ENCODE measurements at places on chromosomes 3 and 15.
A peak's percentile ranks its signal among the peaks of the same experiment; 100 is the strongest.

DNA sequence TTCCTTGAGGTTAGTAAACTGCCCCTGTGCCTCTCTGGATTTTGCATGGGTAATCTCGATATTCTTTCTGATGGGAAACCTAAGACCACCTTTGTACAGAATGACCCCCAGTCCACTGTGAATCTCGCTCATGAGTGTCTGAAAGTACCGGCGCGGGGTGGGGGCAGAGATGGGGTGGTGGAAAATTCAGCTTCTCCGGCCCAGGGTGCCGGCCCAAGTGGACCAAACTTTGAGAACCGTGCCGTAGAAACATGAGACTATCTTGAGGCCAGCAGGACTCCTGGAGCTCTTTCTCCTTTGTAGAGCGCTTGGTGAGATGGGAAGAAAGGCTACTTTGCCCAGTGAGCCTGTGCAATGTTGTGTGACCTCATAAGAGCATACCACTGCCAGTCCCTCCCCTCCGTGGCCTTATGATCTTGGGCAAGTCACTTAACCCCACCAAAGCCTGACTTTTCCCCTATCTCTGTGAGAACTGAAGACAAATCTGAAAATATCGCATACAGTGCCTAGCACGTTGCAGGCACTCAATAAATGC lies 40.4 kb upstream of the VEPH1 start:
- no peak for DNase-seq

- no peak for DNase-seq
Observed at GRCh38 chr3:13004376-13004775, 68.9 kb downstream of the IQSEC1 start.

DNA sequence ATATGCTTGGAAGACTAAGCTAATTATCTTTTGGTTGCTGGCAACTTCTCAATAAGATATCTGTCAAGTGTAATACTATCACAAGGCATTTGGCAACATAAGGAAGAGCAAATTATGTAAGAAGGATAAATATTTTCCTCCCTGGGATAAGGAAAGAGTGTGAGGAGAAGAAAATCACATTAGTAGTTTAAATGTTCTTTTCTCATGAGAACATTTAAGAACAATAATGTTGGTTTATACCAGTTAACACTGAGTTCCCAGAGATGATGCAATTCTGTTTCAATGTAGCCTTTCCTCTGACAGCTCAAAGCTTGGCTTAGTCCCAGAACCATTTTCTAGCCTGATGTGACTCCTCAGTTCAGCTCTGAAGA lies 66.1 kb upstream of the NPHP3 start:
- DNase-seq = no peak

DNA sequence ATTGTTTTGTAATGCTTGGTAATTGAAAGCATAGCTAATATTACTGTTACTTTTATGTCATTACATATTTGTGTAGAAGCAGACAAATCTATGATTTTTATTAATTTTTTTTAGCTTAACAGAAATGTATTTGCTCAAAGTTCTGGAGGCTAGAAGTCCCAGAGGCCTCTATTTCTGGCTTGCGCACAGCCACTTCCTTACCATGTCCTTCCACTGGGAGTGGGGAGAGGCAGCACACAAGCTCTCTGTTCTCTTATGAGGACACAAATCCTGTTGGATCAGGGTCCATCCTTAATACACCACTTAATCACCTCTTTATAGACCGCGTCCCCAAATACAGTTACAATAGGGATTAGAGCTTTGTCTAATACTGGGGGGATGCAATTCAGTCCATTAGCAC lies 1061.4 kb downstream of the OTOL1 start:
- no peak for DNase-seq

DNA sequence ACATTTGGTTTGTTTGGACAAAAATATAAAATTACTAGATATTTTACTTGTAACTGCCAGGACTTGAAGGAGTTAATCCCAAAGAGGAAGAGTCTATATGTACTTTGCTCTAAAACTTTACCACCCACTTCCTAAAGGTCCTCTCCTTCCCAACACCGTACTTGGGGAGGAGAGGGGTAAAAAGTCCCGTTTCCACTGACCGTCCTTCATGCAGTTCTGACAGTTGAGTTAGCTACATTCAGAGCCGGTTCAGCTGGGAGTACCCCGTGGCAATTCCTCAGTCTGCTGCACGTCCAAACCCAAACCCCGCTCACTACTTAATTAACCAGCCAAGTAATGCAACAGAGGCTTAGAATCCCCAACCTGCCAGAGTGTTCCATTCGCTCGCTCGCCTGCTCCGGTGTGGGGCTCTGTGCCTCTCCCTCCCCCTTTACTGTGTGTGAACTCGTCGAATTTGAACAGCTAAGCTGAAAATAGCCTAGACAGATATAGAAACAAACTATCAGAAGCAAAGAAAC lies 519.7 kb downstream of the FOXP1 start:
- no peak for DNase-seq

- DNase-seq = no peak
Observed at GRCh38 chr3:124786511-124787241, 56.4 kb downstream of the UMPS start.

DNA sequence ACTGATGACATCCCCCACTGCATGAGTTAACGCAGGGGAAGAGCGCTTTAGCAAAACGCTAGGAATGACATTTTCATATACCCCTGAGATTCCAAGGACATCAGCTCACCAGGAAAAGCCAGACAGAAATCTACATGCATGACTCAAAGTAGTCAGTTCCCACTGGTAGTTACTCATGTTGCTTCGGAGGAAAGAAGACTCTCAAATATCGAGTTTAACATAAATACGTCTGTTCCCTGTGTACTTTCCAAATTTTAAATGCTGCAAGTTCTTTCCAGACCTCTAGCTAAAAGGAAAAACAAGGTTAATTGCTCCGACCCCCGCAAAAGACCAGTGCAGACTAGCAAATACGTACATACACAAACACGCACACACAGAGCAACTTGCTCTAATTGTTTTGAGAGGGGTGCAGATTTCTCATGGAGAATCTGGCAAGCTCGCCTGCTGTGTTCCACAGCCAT lies 115.4 kb upstream of the PRICKLE2 start:
- DNase-seq = no peak

DNA sequence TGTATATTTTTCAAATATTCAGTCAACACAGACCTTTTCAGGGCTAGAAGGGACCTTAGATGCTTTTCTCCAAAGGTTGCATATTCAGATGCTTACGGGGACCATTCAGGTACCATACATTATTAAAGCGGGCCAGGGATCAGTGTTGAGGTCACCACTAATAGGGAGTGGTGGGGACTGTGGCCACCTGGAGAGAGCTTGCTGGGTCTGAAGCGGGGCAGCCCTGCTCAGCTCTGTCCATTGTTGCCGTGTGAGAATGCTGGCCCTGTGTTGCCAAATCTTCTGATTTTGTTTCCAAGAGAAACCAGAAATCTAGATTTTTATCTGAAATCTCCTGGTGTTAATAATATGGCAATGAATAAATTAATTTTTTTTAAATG lies 23.7 kb downstream of the ABHD2 start:
- no peak for DNase-seq

- DNase-seq = no peak
Observed at GRCh38 chr15:101446518-101447167, 42.9 kb downstream of the PCSK6 start.

DNA sequence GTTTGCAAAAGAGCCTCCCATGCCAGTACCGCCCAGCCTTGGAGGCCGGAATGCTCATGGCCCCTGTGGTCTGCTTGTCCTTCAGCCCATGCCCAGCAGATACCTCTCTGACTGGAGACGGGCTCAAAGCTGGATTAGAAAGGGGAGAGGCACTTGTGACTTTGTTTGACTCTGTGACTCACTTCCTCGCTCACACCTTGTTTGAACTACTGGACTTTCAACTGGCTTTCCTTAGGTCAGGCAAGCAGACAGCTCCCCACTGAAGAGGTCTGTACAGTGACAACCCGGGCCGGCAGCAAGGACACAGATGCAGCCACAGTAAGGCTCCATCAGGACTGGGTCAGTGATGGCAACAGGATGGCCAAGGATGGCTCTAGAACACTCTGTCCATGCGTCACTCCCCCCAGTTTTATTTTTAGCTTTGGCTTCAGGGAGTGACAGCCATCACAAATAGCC lies 98.6 kb upstream of the ABHD17C start:
- DNase-seq = no peak

DNA sequence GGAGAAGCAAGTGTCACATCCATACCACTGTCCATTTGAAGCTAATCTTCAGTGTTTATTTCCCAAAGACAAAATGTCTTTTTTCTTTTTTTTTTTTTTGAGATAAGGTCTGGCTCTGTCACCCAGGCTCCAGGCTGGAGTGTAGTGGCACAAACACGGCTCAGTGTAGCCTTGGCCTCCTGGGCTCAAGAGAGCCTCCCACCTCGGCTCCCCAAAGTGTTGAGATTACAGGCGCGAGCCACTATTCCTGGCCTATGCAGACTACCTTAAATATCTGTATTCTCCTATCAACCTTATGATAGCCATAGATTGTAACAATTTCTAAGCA lies 27.7 kb upstream of the VPS33B start:
- no peak for DNase-seq

- peak; percentile 24 for DNase-seq
Observed at GRCh38 chr3:108322352-108322751, 26.0 kb downstream of the HHLA2 start.

GRCh38 chr3:187951452-187952190 lies 202.3 kb upstream of the LPP start:
- DNase-seq = no peak

DNA sequence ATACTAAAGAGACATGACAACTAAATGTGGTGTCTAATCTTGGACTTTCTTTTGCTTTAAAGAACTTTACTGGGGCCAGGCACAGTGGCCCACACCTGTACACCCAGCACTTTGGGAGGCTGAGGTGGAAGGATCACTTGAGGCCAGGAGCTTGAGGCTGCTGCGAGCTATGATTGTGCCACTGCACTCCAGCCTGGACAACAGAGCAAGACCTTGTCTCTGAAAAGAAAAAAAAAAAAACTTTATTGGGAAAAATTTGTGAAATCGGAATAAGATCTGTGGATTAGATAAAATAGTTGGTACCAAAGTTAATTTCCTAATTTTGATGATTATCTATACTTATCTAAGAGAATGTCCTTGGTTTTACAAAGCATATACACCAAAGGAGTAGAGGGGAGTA lies 34.4 kb upstream of the USP3 start:
- DNase-seq = no peak

DNA sequence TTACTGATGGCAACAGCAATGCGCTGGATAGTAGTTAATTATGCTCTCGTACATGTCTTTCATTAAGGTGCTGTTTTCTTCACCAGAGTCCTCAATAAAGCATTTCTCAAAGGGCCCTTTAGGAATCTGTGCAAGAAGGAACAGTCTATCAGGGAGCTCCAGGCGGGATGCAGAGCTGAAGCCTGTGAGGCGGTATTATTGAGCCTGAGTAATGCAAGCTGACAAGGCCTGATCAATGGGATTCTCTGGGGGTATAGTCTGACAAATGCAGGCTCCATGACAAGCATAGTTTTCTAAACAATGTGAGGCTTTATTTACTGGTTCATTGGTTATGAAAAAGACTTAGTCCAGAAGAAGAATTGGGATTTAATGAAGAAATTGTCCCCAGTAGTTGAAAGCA lies 530.9 kb upstream of the CBLB start:
- DNase-seq = no peak

DNA sequence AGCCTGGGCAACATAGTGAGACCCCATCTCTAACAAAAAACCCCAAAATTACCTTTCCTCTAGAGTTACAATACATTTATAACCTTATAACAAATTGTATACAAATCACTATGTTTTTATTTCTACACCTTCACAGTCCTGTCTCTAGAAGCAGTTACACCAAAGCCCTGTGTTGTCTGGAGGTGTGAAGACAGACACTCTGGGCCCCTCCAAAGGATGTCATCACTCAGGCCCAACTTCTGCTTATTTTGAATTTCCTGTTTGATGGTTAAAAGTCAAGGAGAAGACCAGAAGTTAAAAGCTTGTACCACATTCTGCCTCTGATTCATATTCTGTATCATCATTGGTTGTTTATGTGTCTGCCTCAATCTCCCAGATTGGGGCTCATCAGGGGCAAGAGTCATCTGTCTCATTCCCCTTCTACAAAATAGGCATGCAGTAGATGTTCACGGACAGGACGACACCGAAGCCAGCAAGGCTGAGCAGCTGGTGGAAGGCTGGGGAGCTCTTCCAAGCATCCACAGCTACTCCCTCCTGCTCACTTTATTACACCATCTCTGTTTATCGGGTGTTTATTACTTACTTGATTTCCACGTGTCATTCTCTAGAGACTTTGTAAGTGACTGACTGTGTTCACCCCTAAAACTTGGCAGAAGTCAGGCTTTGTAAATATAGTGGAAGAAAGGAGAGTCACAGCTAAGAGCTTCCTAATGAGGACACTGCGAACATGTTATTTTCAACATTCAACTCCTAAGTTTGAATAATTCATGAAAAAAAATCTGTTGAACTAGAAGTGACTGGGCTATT lies 136.8 kb upstream of the ANKRD28 start:
- no peak for DNase-seq

DNA sequence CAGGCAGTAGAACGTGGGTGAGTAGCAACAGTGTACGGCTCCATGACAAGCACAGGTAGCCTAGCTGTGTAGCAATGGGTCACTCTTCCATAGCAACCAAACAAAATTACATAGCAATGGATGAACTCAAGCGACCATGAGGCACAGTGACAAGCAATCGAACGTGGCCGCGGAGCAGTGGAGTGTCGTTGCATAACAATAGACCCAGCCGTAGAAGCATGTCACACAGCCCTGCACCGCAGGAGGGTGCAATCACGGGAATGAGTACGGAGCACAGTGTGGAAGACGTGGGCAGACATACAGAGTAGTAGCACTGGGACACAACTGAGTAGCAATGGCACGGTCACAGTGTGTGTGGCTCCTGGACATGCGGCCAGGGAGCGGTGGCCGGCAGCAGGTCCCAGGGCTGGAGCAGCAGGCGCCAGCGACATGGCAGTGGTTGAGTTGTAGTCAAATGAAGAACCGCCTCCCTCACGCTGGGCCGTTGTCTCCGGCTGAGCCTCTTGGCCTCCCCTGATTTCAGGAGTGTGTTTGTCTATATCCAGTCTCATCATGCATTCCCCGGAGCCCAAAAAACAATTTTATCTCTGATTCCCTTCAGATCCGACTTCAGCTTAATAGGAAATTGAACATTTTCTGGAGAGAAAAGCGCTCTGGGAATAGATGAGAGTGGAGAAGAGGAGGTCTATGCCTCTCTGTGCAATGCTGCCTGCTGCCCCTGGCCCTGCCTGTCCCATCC lies 64.1 kb downstream of the CCDC33 start:
- no peak for DNase-seq

DNA sequence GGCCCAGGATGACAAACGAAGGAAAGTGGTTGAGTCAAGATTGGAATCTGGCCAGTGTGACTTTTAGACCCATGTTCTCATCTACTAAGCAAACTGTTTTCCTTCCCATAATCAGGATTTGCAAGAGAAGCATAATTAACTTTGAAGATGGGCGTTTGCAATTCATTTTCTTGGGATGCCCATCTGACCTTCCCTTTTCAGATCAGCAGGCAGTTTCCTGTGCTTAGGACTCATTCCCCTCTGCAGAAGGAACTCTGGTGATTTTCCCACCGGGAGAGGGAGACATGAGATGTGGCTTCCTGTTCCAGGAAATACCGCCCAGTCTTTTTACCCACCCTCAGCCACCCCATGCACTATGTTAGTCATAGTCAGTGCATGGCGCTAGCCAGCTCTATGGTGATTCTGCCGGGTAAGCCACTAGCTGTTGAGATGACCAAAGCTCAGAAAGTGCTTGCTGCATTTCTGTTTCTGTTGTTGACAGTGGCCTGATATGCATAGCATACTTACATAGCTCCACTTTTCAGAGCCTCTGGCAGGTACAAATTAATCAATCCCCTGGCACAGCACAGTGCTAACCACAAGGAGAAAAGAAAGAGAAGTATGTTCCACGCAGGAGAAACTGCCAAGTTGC lies 129.4 kb downstream of the VGLL4 start:
- no peak for DNase-seq
